ENCODE measurements at places on chromosomes 2 and 18.

GRCh38 chr2:183604065-183604464, 479.8 kb downstream of the NUP35 start:
- DNase-seq: no peak

- DNase-seq: no peak
Measured at GRCh38 chr2:37232131-37232933, 874 bp downstream of the NDUFAF7 start.

DNA sequence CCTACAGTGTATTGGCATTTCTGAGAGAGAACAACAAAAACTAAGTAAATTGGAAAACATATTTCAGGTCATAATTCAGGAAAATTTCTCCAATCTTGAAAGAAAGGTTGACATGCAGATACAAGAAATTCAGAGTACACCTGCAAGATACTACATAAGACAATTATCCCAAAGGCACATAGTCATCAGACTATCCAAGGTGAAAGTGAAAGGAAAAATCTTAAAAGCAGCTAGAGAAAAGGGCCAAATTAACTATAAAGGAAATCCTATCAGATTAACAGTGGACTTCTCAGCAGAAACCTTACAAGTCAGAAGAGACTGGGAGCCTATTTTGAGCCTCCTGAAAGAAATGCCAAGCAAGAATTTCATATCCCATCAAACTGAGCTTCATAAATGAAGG, 449.0 kb upstream of the MMADHC start:
- DNase-seq: no peak

DNA sequence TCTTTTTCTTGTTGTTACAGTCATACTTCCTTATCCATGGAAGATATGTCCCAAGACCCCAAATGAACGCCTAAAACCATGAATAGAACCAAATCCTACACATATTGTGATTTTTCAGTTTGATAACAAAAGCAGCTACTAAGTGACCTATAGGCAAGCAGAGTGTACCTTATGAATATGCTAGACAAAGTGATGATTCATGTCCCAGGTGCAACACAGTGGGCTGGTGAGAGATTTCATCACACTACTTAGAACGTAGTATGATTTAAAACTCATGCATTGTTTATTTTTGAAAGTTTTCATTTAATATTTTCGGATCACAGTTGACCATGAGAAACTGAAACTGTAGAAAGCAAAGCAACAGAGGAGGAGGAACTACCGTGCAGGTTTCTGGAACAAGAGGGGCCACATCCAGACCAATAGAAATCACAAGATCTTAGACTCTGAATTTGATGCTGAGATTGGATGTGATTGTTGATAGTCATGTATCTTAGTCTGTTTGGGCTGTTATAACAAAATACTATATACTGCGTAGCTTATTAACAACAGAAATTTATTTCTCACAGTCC, 470.8 kb upstream of the VRK2 start:
- no peak for DNase-seq

DNA sequence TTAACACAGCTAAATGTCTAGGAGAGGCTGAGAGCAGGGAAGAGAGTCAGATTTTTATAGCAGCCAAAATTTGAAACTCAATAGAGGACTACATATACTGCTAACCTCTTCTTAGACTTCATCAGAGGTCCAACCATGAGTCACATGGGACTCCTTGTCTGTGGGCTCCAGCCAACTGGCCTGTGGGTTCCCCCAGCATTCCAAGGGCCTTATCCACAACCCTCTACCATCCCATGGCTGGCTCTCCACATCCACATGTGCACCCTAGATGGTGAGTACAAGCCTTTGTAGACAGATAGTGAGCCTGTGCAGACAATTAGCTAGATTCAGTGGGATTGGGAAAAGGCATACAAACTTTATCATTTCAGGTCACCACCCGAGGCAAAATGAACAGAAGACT, 901.9 kb upstream of the ZEB2 start:
- DNase-seq: no peak

DNA sequence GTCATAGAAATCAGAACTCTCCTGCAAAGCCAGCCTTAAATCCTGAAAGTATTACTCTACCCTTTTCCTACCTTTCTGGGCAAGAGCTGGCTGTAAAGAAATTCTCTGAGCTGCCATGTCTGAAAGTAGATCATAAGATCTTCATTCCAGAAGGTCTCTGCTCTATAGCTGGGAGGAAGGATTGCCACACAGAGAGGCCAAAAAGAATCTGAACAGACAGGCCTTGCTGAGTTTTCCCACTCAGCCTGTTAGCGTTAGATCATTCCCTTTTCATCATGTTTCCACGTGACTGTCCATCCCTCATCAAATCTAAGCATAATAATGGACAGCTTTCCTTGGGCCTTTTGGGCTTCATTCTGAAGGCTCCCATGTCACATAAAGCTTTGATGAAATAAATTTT, 43.2 kb upstream of the FHL2 start:
- DNase-seq: no peak

GRCh38 chr18:60193780-60194179, 178.8 kb downstream of the MC4R start:
- DNase-seq: no peak

GRCh38 chr2:16520891-16521290, 144.7 kb downstream of the CYRIA start:
- no peak for DNase-seq

- DNase-seq: no peak
Measured at GRCh38 chr2:10538224-10538894, 90.2 kb upstream of the ODC1 start.

GRCh38 chr2:38504169-38504568, 98.6 kb downstream of the HNRNPLL start:
- DNase-seq: no peak

- no peak for DNase-seq
Measured at GRCh38 chr2:215068399-215068798, 70.0 kb downstream of the ABCA12 start.

GRCh38 chr18:74229891-74230290, 61.9 kb downstream of the CYB5A start:
- no peak for DNase-seq

- DNase-seq: no peak
Measured at GRCh38 chr2:40030456-40030975, 251.5 kb upstream of the THUMPD2 start.

GRCh38 chr18:34978953-34979608, 62.1 kb upstream of the MAPRE2 start:
- DNase-seq: peak; percentile 53

DNA sequence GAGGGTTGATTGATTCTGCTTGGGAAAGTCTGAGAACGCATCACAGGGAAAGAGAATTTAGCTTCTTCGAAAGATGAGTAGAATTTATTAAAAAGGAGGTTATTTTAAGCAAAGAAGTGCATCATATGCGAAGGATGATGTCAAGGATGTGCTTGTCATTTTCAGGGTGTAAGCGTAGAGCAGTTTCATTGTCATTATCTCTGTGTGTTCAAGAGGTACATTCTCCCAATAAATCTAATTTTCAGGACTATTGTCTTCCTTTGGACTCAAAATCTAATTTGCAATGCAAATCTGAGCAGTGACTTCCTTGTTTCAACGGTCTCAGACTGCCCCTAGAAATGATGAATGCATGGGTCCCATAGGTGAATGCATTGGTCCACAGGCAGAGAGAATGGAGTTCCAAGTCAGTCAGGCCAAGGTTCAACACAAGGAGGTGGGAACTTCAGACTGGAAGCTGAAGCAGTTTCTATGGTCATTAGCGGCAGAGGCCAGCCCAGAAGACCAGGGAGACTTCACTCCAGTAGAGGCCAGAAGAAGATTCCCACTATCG, 99.8 kb downstream of the CDC42EP3 start:
- DNase-seq: no peak

- no peak for DNase-seq
Measured at GRCh38 chr18:11387880-11388279, 221.5 kb upstream of the SLC35G4 start.

DNA sequence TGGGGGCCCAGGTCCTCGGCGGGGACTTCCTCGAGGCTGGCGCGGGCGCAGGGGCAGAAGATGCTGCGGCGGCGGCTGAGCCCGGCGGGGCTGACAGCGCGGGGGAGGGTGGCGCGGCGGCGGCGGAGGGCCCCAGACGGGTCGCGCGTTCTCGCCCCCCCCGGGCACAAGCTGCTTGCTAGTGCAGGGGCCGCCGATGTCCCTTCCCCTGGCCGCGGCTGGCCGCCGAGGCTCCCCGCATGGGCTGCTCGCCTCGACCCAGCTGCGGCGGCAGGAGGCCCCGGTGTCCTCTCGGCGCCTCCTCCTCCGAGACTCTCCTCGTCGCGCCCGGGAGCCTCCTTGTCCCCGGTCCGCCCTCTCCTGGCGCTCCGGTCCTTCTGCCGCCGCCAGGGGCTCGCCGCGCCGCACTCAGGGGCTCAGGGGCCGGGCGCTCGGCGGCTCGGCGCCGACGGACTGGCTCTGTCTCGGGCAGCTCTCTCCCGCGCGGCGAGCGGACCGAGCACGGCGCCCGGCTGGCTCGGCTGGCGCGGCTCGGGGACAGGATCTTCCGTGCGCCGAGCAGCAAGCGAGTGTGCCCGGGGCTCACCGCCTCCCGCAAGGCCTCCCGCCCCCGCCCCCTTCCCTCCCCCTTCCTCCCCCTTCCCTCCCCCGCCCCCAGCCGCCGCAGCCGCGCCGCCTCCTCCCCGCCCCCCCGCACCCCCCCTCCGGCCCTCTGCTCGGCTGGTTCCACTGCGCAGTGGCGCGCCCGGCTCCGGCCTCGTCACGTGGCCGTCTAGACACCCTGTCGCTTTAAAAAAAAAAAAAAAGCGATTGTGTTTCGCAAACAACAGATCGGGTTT, 902 bp upstream of the SMAD7 start:
- peak; percentile 55 for DNase-seq

DNA sequence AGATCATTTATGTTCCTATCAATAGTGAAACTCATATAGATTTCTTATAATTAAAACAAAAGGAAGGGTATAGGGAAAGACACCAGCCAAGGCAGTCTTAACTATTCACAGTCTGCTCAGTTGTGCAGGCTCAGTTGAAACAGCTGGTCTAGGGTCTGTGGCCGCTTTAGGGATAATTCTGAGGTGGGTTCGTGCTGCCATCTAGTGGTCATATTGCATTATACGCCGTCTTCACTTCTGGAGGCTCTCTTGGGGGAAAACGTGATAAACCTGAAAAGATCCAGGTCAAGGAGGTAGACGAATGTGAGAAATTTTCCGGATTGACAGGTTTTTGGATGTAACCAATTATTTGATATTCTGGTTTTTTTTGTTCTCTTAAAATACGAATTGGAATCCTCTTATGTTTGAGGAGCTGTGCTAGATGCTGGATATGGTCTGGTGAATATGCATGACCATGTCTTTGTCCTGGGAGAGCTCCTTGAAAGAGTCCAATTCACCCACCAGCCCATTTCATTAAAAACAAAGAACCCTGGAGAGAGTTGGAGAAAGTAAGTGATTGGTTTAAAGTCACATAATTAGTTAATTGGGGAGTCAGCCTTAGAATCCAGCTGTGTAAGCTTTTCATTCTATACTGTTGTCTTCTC, 492.4 kb downstream of the PLCL1 start:
- DNase-seq: peak; percentile 33

- no peak for DNase-seq
Measured at GRCh38 chr2:238174701-238175100, 15.9 kb downstream of the ERFE start.

DNA sequence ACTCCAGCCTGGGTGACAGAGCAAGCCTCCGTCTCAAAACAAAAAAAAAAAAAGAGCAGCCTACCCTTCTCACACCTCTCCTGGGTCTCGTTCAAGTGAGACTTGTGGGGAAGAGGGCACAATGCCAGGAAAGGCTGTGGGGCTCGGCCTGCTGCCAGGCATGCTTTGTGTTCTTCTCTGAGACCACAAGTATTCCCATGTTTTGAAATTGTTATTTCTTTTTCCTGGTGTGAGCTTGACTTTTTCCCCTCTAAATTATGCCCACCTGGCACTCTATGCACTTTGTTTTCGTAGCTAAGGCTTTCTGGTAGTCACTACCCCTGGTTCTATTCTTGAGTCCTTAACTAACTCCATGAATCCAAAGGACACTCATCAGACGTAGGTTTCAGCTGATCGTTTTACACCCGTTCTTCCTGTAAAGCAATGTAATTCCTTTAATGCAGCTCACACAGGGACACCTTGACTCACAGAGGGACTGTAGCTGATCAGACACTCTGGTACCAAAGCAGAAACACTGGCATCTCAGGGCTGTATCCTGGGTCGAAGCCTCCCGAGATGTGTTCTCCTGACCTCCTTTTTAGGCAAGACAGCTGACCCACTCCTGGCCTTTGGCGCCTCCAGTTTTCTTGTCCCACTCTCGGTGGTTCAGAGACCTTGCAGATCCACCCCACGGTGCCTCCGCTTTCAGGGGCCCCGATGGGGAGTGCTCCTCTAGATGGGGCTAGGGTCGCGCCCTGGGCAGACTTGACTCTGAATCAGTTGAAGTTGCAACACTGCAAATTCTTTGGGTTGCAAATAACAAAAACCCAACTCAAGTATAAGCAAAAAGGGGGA, 193.3 kb upstream of the AGAP1 start:
- DNase-seq: no peak

Measured in activated CD8-positive, alpha-beta memory T cell treated with anti-CD3 and anti-CD28 coated beads for 1 hour (primary cell).